Fibroblast of skin of right biceps (primary cell): ENCODE measurements at places on chromosomes 1 and 21.

DNA sequence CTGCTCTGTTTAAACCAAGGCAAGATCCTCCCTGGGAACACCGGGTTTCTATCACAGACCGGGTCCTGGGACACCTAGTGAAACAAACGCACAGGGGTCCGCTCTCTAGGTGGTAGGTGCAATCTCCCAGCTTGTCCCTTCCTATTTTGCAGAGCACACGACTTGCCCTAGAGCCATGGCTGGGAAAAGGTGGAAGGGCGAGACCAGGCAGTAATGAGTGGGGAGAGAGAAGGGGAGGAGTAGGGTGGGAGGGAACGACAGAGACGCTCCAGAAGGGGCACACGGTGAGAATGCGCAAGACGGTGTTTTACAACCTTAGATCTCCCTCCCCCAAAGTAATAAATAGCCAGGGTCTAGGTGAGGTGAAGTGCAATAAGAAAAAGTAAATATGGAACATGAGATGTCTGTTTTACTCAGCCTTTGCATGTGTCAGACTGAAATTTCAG, 9.3 kb upstream of the ARHGAP29 start:
- no peak for DNase-seq

GRCh38 chr1:51313268-51313852, 17.0 kb downstream of the TTC39A start:
- DNase-seq: peak; percentile 20

DNA sequence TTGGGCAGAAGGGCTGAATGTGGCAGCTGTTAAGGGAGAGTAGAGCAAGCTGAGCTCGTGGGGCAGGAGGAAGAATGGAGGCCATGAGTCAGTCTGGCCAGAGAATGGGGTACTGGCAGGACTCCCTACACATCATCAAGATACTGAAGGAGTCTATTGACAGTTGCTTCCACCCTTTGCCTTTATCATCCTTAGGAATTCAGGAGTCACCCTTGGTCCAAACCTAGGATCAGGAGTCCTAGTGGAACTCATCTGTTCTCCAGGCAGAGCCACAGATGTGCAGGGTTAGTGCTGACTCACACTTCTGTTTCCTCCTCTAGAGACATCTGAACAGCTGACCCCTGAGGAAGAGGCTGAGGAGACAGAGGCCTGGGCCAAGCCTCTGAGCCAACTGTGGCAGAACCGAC, 18.7 kb upstream of the ST3GAL3 start:
- DNase-seq: peak; percentile 56

GRCh38 chr1:156146020-156146768, 7.2 kb upstream of the SEMA4A start:
- DNase-seq: peak; percentile 95

- no peak for DNase-seq
Measured at GRCh38 chr1:63775418-63776127, 1.8 kb downstream of the ROR1 start.

GRCh38 chr21:15730484-15731242, 881 bp downstream of the USP25 start:
- no peak for DNase-seq
